Cerebellar nuclear complex (tissue), 1 donor: ENCODE measurements at places on chromosomes 5 and 9.

- DNase-seq: no peak
These were observed 4.9 kb downstream of the TPRN start for GRCh38 chr9:137195525-137196220.

- DNase-seq: no peak
These were observed 35.2 kb upstream of the SMU1 start for GRCh38 chr9:33111631-33112030.

- no peak for DNase-seq
These were observed 37.4 kb downstream of the KIF2A start for GRCh38 chr5:62343428-62343827.

DNA sequence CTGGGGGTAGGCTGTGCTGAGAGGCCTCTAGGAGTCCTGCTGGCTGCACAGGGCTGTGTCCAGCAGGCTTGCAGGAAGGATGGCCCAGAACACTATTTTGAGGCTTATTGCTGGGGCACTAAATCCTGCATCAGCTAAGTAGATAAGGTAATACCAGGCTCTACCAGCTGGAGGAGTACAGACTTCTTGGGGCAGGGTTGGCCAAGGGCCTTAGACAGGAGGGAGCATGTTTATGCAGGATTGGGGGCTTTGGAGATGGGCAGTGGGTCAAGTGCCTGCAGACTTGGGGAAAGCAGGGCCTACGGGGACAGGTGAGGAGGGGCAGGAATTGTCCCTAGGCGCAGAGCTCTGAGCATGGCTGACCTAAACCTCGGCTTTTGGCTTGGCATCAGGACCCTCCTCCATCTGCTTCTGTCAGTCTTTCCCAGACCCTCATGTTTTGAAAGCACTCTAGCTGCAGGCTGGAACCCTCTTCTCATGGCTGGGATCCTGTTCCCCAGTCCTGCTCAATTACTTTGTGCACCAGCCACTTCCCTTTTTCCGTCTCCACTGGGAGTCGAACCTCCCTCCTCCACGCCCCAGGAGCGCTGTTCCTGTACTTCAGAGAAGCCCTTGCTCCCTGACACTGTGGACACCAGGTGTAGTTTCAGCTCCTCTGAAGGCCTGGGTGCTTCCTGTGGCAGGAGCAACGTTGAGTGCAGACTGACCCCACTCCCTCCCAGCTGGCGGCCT, 61.0 kb upstream of the SPTLC1 start:
- no peak for DNase-seq

GRCh38 chr5:40277161-40277906, 402.4 kb upstream of the PTGER4 start:
- no peak for DNase-seq

GRCh38 chr9:136623842-136624183, 38.9 kb upstream of the EGFL7 start:
- DNase-seq: no peak

- no peak for DNase-seq
These were observed 271.0 kb downstream of the DNAH5 start for GRCh38 chr5:13673511-13673910.

DNA sequence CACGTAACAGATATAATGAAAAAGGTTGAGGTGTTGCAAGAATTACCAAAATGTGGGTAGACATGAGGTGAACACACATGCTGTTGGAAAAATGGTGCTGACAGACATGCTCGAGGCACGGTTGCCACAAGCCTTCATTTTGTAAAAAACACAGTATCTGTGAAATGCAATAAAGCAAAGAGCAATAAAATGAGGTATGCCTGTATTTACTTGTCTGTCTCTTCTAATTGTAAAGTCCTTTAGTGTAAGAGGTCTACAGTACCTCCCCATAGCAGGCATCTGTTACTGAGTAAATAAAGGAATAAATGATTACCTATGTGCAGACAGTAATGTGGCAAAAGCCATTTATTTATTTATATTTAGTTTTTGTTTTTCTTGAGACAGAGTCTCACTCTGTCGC, 3.0 kb upstream of the CAST start:
- no peak for DNase-seq

GRCh38 chr5:131976414-131977211, 31.1 kb upstream of the MEIKIN start:
- DNase-seq: no peak

- no peak for DNase-seq
These were observed 22.5 kb downstream of the ABO start for GRCh38 chr9:133252301-133253020.
